ENCODE measurements at places on chromosomes 3 and 15.

- DNase-seq: no peak
Observed at GRCh38 chr15:99021694-99022093, 14.1 kb upstream of the PGPEP1L start.

DNA sequence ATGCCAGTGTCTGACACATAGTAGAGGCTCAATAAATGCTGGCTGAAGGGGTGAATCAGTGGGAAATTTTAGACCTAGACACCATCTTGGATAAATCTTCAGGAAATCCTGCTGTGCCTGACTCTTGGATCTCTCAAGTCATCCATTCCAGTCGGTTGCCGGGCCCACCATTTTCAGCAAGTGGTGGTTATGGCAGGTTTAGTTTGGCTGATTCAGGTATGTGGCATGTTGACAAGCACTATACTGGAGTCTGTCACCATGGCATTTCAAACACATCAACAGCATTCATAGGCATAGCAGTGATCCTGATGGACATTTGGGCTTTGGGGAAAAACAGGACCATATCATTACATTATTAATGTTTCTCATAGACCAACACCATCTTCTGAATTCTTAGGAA lies 25.7 kb upstream of the APH1B start:
- DNase-seq: no peak

- DNase-seq: no peak
Observed at GRCh38 chr3:69423463-69424155, 37.7 kb upstream of the FRMD4B start.

GRCh38 chr3:170358042-170359010 lies 811 bp downstream of the SKIL start:
- peak; percentile 93 for DNase-seq

DNA sequence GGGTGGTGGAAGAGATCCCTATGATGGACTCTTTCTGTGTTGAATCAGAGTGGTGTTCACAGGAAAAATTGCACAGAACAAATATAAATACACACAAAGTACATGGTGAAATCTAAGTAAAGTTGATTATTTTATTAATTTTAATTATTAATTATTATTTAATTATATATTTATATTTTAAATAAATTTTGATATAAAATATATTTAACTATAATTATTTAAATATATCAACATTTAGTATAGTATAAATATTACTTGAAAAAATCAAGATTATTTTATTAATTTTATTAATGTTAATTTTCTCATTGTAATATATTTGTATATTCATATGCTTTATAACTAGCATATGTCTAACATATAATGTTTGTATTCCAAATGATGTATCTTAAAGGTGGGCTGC lies 11.3 kb upstream of the ATP10A start:
- DNase-seq: no peak

DNA sequence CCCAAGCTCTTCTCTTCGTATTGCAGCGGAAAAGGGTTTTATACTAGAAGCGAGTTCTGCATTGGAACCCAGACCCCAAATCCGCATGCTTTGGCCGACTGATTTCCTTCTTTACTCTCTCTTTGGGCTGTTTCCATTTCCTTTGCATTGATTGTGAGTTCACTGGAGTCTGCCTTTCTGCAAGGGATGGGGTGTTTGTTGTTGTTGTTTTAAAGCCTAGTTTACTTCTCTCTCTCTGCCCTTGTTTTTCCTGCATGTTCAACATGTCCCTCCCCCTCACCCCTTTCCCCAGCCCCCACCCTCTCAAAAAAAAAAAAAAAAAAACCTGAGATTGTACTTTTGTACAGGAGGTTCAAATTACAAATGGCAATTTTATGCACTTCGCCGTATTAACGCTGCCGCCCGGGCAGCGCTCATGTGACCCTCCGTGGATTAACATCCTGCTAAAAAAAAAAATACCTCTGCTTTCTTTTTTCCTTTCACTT lies 2.2 kb downstream of the NR2F2 start:
- DNase-seq: no peak

DNA sequence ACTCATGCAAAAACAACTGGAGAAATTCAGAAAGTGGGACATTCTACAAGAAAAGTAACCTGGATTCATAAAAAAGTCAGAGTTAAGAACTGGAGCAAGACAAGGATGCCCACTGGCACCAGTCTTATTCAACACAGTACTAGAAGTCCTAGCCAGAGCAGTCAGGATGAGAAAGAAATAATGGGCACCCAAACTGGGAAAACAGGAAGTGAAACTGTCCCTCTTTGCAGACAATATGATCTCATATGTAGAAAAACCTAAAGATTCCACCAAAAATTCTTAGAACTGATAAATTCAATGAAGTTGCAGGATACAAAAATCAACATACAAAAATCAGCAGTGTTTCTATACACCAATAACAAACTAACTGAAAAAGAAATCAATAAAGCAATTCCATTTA lies 37.4 kb downstream of the TXNRD3 start:
- no peak for DNase-seq

DNA sequence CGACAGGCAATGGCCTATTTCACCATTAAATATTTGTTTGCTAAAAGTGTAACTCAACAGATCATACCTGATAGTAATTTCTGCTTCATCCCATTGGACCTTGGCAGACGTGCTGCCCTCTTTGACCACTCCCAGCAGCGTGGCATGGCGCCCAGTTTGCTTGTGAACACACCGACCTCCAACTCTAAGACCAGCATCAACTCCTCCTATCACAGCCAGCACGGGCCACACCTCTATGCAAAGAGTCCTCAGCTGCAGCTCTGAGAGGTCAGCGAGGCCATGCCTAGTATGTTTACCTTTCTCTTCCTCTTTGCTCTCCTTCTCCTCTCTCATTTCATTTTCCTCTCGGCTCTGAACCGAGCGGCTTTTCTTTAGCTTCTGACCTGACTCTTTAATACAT lies 80.6 kb downstream of the FBXL22 start:
- no peak for DNase-seq

DNA sequence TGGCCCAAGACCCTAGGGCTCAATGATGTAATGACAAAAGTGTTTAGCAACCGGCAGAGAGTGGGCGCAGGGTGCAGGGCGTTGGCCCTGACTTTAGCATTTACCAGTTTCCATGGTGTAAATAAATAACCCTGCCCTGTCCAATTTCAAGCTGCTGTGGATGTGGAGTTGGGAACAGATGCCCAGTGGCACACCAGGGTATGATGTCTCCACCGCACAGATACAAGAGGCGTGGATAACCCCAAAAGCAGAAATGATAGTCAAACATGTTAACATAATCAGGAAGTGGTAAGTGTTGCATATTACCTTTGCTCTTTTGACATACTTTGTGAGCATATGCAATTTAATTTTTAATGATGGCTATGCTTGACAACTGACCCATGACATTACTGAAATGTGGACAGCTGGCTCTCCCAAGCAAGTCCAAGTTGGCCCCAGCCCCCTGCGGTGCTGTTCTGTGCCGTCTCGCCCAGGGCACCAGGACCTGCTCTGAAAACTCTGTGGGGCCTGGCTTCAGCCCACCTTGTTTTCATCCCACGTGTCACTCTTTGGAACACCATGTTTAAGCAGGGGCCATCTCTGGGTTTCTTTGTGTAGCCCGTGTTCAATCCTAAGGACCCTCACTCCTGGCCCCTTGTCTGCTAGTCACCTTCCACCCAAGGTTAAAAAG lies 10.8 kb upstream of the ANPEP start:
- DNase-seq: no peak

GRCh38 chr15:65146438-65146837 lies 12.8 kb upstream of the PDCD7 start:
- no peak for DNase-seq

DNA sequence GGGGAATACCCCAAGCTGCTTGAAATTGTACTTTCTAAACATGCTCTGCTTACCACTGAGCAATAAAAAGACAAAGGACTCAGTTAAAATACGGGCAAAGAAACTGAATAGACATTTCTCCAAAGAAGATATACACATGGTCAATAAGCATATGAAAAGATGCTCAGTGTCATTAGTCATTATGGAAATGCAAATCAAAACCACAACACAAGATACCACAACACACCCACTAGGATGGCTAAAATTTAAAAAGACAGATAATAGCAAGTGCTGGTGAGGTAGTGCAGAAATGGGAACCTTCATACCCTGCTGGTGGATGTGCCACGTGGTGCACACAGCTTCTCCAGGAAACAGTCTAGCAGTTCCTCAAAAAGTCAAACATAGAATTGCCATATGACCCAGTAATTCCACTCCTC lies 21.3 kb downstream of the LRIG1 start:
- DNase-seq: no peak

DNA sequence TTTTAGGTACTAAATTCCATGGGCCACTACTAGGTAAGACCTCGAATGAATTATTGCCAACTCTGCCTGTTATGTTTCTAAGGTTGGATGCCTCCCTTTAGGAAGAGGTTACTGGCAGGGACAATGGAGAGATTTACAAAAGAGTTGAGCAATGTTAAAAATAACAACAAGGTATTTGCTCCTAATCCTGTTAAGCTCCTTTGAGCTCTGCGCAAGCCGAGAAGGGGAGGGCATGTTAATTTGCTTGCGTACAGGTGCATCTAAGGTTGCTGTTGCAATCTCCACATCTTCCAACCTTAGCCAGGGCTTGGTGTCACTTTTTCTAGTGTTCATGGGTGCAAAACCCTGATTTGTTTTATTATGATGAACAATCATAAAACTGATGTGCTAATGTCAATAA lies 161.5 kb upstream of the TPM1 start:
- DNase-seq: peak; percentile 81

GRCh38 chr3:8279476-8279875 lies 222.1 kb upstream of the LMCD1 start:
- peak; percentile 51 for DNase-seq

DNA sequence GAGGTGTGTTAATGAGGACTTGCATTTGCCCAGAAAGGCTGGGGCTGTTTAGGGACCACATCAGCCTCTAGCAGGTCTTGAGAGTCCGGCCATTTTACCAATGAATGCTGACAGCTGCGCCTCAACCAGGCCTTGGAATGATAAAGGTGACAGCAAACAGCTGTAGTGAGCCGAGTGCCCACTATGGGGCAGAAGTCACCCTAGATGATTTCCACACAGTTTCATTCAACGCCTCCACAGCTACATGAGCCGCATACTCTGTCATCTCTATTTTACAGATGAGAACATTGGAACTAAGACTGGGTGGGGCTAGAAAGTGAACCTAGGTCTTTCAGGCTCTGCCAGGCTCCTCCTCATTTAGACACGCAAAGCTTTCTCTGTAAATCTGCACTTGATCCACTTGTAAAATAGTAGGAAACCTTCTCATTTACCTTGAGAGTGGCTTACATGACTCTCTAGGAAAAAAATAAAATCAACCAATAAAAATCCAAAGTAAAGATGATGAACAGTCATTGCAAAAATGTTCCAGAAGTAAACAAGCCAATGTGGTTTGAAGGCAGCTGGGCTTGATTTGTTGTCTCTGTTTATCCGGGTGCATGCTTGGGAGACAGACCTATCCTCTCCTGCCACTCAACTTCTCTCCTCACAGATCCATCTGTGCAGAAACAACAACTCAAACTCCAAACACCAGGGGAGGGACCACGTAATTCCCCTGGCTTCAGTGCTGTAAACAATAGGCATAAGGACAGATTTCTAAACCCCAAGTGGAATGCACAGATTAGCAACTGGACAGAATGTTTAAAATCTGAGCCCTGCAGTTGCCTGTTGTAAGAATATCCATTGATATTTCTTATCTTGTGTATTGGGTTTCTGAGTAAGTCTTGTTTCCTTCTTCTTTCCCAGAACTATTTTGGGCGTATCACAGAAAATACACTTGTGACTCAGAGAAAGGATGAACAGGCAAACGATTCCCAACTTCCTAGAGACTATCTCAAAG lies 31.5 kb upstream of the LDHAL6B start:
- peak; percentile 85 for DNase-seq

GRCh38 chr3:30984855-30985749 lies 90.6 kb upstream of the GADL1 start:
- DNase-seq: peak; percentile 21

- DNase-seq: no peak
Observed at GRCh38 chr3:116039651-116039985, 405.7 kb downstream of the LSAMP start.
